Immature natural killer cell (primary cell): ENCODE measurements at places on chromosomes 2 and 18. TPM values are rescaled to one million over a fixed set of nuclear protein-coding genes. Genes with fewer than 3 reads are reported as not detected.

The MDH1B gene
- not detected for polyA plus RNA-seq

DNA sequence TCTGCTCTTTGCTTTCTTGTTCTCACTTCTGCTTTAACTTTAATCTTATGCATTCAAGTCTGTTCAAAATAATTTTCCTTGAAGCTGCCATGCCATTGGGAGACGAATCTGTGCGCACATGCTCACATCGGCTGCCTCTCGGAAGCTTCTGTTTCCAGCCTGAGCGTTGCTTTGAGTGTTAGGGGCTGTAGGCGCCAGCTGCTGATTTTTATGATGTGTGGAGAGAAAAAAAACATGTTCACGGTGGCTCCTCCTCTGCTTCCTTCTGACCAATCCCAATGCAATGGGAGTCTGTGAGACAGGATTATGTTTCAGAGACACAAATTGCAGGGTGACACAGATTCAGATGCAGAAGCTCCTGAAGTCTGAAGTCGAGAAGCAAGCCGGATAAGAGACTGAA, at the start of gene MC4R:
TSS of gene MC4R (minus strand) at position 180 of the 400 bp plus-strand sequence. CDS start 426 bp downstream, outside the sequence.
- no peak for DNase-seq
- H3K36me3 ChIP-seq = no peaks in the 10 kb centered on the region
- H3K27ac ChIP-seq = no peak within 1 kb of the TSS
- no peaks in the 10 kb centered on the region for H3K27me3 ChIP-seq
- H3K4me3 ChIP-seq = no peak within 1 kb of the TSS

The RGPD4 gene
- not detected for polyA plus RNA-seq

GRCh38 chr2:73291093-73291460, 2.3 kb downstream of the EGR4 start:
- peak overlapping the region; percentile 77 for H3K4me3 ChIP-seq
- peaks cover 11% of the 10 kb centered on the region for H3K4me1 ChIP-seq
- H3K27ac ChIP-seq = no peak overlapping the region

- no peak for DNase-seq
- no peak overlapping the region for H3K27ac ChIP-seq
- peaks cover 5% of the 10 kb centered on the region for H3K4me1 ChIP-seq
- no peaks in the 10 kb centered on the region for H3K36me3 ChIP-seq
- peaks cover 23% of the 10 kb centered on the region for H3K27me3 ChIP-seq
- no peak overlapping the region for H3K4me3 ChIP-seq
Observed at GRCh38 chr18:58766946-58767345, 95.7 kb downstream of the MALT1 start.

DNA sequence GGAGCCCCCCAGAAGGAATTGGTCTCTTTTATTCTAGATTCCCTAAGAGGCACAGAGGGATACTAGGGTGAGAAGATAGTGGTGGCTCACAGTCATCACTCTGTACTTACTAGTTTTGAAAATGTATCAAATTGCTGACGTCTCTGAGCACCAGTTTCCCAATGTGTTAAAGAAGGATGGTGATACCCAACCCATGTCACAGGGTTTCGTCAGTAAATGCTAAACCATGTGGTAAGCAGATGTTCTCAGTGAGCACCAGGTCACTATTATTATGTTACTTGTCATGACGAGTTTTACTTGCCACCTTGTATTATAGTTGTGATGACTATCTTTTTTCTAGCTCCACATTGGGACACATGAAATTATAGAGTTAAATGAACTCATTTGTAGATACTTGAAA, 54.7 kb downstream of the NEDD4L start:
- H3K36me3 ChIP-seq = no peaks in the 10 kb centered on the region
- peaks cover 2% of the 10 kb centered on the region for H3K27me3 ChIP-seq
- H3K27ac ChIP-seq = no peak overlapping the region
- DNase-seq = no peak
- no peaks in the 10 kb centered on the region for H3K4me1 ChIP-seq

DNA sequence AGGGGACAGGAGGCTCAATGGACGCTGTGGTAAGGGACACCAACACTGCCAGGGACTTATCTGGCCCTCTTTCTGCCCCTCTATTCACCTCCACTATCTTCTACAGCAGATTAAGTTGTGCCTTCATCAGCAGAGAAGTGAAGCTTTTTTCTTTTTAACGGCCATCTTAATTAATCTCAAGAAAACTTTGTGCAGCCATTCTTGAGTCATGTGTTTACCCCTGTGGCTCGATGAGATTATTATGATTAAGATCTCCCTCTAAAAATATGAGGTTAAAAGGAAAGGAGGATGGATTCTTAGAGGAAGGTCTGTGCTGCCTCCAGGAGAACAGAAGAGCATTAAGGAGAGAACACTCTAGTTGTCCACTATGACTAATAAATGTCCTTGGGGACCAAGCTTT, 32.4 kb upstream of the DSC1 start:
- no peaks in the 10 kb centered on the region for H3K4me1 ChIP-seq
- no peaks in the 10 kb centered on the region for H3K27me3 ChIP-seq
- H3K36me3 ChIP-seq = no peaks in the 10 kb centered on the region

The NT5C1B gene
- polyA plus RNA-seq = not detected

GRCh38 chr2:196247976-196248280, 76.5 kb upstream of the STK17B start:
- DNase-seq = no peak
- H3K4me3 ChIP-seq = no peak overlapping the region
- peaks cover 46% of the 10 kb centered on the region for H3K4me1 ChIP-seq
- no peaks in the 10 kb centered on the region for H3K27me3 ChIP-seq

DNA sequence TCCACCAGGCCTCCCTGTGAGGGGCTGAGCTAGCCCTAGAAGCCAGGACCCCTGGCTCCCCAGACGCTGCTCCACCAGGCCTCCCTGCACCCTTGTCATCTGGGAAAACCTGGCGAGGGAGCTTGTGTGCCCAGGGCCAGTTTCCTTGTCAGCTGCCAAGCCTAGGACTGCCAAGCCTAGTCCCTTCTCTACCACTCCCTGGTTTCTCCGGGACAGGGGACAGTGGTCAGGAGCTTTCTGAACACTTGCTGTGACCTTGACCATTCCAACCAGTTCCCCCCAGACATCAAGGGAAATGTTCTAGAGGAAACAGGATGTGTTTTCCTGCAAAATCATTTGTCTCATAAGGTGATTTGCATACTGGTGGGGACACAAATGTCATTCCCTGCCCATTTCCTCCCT, 41.3 kb upstream of the MRPL33 start:
- DNase-seq = no peak
- H3K4me3 ChIP-seq = no peak overlapping the region
- H3K27me3 ChIP-seq = no peaks in the 10 kb centered on the region
- peaks cover 4% of the 10 kb centered on the region for H3K4me1 ChIP-seq
- H3K36me3 ChIP-seq = no peaks in the 10 kb centered on the region

The HOXD13 gene
- polyA plus RNA-seq = not detected

The CEP76 gene
- 2.4 TPM for polyA plus RNA-seq

The LRRC30 gene
- not detected for polyA plus RNA-seq

- H3K4me1 ChIP-seq = peaks cover 31% of the 10 kb centered on the region
- H3K4me3 ChIP-seq = peak overlapping the region; percentile 100
- H3K27me3 ChIP-seq = peaks cover 6% of the 10 kb centered on the region
- peak overlapping the region; percentile 98 for H3K27ac ChIP-seq
Observed at GRCh38 chr2:95166065-95166763, 605 bp downstream of the ZNF2 start.

DNA sequence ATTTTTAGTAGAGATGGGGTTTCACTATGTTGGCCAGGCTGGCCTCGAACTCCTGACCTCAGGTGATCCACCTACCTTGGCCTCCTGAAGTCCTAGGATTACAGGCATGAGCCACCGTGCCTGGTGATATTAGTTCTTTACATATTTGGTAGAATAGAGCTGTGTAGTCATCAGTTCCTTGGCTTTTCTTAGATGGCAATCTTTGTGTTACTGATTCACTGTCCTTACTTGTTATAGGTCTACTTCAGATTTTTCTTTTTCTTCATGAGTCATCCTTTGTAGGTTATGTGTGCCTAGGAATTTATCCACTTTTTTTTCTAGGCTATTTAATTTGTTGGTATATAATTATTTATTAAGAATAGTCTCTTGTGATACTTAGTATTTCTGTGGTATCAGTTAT, 30.3 kb upstream of the ZSWIM2 start:
- no peak overlapping the region for H3K27ac ChIP-seq
- no peaks in the 10 kb centered on the region for H3K36me3 ChIP-seq
- no peak overlapping the region for H3K4me3 ChIP-seq
- no peak for DNase-seq
- no peaks in the 10 kb centered on the region for H3K4me1 ChIP-seq

GRCh38 chr2:228987441-228988155, 283.5 kb downstream of the PID1 start:
- H3K4me3 ChIP-seq = no peak overlapping the region
- DNase-seq = no peak
- no peak overlapping the region for H3K27ac ChIP-seq

The REG3G gene
- polyA plus RNA-seq = not detected

GRCh38 chr2:98502556-98503335, 58.1 kb downstream of the INPP4A start:
- peak overlapping the region; percentile 21 for H3K4me3 ChIP-seq
- H3K27me3 ChIP-seq = no peaks in the 10 kb centered on the region
- peaks cover 93% of the 10 kb centered on the region for H3K4me1 ChIP-seq
- H3K36me3 ChIP-seq = peaks cover 19% of the 10 kb centered on the region
- DNase-seq = no peak

The CD207 gene
- 0.20 TPM for polyA plus RNA-seq

DNA sequence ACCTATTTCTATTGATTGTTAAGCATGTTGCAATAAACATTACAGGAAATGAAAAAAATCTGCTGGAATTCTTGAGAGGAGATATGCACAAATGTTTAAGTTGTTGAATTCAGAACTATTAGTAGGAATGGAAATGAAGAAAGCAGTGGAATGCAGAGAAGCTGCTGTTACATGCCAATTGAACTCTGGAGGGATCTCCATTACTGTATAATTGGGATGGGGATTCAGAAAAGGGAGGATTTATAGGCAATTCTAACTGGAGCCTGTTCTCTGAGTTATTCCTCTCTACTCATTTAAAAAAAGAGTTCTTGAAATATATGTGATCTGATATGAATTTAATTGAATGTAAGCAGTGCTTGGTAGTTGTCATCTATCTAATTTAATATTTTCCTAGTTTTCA, 2.6 kb upstream of the ASXL3 start:
- no peak for DNase-seq
- H3K27me3 ChIP-seq = peaks cover 4% of the 10 kb centered on the region
- H3K27ac ChIP-seq = no peak overlapping the region
- H3K4me3 ChIP-seq = no peak overlapping the region

DNA sequence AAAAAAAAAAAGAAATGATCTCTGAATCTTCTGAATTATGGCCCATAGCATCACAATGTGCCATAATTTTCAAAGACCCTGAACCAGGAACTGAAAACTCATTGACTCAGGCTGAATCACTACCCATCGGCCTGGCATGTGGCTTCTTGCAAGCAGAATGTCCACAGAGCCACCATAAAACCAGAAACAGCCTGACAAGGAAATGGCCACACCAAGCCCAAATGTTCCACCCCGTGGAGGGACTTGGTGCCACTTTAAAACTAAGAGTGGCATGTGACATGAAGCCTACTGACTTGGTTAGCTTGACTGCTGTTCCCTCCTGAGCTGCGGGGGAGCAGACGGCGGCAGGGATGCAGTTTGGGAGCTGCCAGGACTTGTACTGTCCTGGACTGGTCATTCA, 71.2 kb upstream of the RBM44 start:
- H3K27me3 ChIP-seq = no peaks in the 10 kb centered on the region
- no peaks in the 10 kb centered on the region for H3K36me3 ChIP-seq
- H3K27ac ChIP-seq = peak overlapping the region; percentile 39
- no peak for DNase-seq
- H3K4me3 ChIP-seq = no peak overlapping the region
- H3K4me1 ChIP-seq = peaks cover 96% of the 10 kb centered on the region

DNA sequence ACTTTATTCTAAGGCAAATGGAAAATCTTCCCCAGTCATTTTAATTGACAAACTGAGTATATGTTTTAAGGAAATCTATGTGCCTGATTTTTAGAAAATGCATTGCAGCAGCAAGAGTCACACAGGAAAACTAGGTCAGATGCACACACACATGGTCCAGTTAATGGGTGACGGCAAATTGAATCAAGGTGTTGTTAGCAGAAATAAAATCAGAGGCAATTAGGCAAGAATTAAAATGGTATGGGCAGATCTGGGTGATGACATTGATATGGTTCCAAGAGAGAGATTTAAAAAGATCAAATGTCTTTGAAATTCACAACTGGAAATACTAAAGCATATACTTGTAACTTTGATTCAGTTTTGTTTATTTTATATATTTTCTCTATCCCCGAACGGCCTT, 174.2 kb upstream of the CDH19 start:
- H3K4me3 ChIP-seq = no peak overlapping the region
- no peak for DNase-seq
- no peaks in the 10 kb centered on the region for H3K4me1 ChIP-seq
- no peaks in the 10 kb centered on the region for H3K36me3 ChIP-seq
- H3K27me3 ChIP-seq = peaks cover 2% of the 10 kb centered on the region

DNA sequence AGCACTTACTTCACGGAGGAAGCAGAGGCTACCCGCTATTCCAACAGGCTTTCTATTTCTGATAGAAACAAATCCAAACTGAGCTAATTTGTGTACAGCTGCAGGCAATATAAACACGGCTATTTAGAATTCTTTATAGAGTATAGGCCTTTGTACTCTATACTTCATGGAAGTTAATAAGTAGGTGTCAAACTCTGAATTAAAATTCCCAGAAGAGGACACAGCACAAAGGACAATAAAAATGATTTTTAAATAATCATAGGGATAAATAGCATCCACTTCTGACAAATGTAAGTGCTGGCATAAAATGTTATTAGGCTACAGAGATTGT, 261.5 kb downstream of the AFF3 start:
- no peaks in the 10 kb centered on the region for H3K36me3 ChIP-seq
- H3K4me1 ChIP-seq = no peaks in the 10 kb centered on the region
- no peak overlapping the region for H3K27ac ChIP-seq
- H3K4me3 ChIP-seq = no peak overlapping the region
- no peak for DNase-seq
- H3K27me3 ChIP-seq = peaks cover under 1% of the 10 kb centered on the region

The SPEG gene
- not detected for polyA plus RNA-seq

DNA sequence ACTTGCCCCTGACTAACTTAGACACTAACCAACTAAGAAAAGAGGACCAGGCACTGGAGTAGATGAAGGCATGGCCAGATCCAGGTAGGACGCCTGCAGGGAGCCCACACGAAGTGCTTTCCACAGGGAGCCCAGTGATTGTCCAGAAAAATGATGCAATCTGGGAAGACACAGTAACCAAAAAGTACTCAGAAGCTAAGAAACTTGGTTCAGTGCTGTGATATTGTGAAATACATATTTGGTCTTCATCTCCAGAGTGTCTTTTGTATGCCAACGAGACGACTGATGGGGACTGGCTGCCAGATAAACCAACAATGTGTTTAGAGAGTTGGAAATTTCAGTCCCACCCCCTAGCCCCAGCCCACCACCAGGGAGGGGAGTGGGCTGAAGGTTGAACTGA, 135.0 kb downstream of the SP3 start:
- no peak overlapping the region for H3K4me3 ChIP-seq
- no peak overlapping the region for H3K27ac ChIP-seq
- no peaks in the 10 kb centered on the region for H3K36me3 ChIP-seq
- peaks cover 2% of the 10 kb centered on the region for H3K27me3 ChIP-seq
- no peaks in the 10 kb centered on the region for H3K4me1 ChIP-seq

GRCh38 chr2:201969938-201970785, 63.5 kb upstream of the FZD7 start:
- H3K27me3 ChIP-seq = no peaks in the 10 kb centered on the region
- H3K4me1 ChIP-seq = no peaks in the 10 kb centered on the region
- no peak overlapping the region for H3K27ac ChIP-seq
- H3K4me3 ChIP-seq = no peak overlapping the region
- H3K36me3 ChIP-seq = no peaks in the 10 kb centered on the region

GRCh38 chr18:11570769-11571412, 38.5 kb upstream of the SLC35G4 start:
- DNase-seq = no peak
- H3K4me1 ChIP-seq = no peaks in the 10 kb centered on the region
- H3K27ac ChIP-seq = no peak overlapping the region
- peaks cover 5% of the 10 kb centered on the region for H3K27me3 ChIP-seq

The ZAP70 gene
- polyA plus RNA-seq = 219 TPM

- peaks cover 12% of the 10 kb centered on the region for H3K27me3 ChIP-seq
- H3K36me3 ChIP-seq = no peaks in the 10 kb centered on the region
- H3K4me1 ChIP-seq = peaks cover 41% of the 10 kb centered on the region
Observed at GRCh38 chr18:57621246-57621604, 411 bp downstream of the NARS1 start.

The DUSP2 gene
- 555 TPM for polyA plus RNA-seq
